ENCODE measurements at places on chromosomes 11 and 22. TPM values are rescaled to one million over a fixed set of nuclear protein-coding genes. Genes with fewer than 3 reads are reported as not detected.

DNA sequence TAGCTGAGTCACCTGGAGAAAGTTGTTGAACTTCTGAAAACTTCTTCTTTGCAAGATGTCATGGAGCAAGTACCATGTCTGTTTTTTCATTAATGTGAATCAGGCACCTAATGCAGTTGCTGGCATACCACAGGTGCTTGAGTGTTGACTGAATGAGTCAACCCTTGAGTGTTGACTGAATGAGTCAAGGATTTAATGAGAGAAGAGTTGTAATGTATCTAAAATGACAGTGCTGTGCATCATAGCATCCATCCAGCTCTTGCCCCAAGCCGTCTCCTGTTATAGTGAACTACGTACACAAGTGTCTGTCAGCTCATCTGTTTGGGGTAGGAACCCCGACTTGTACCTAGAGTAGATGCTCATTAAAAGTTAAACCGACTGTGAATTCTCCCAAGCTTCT lies 93.1 kb downstream of the CWC15 start:
- no peak overlapping the region for H3K4me3 ChIP-seq
- H3K27ac ChIP-seq: no peak overlapping the region
- no peaks in the 10 kb centered on the region for H3K27me3 ChIP-seq
- no peak for DNase-seq
- H3K36me3 ChIP-seq: peaks cover 35% of the 10 kb centered on the region

DNA sequence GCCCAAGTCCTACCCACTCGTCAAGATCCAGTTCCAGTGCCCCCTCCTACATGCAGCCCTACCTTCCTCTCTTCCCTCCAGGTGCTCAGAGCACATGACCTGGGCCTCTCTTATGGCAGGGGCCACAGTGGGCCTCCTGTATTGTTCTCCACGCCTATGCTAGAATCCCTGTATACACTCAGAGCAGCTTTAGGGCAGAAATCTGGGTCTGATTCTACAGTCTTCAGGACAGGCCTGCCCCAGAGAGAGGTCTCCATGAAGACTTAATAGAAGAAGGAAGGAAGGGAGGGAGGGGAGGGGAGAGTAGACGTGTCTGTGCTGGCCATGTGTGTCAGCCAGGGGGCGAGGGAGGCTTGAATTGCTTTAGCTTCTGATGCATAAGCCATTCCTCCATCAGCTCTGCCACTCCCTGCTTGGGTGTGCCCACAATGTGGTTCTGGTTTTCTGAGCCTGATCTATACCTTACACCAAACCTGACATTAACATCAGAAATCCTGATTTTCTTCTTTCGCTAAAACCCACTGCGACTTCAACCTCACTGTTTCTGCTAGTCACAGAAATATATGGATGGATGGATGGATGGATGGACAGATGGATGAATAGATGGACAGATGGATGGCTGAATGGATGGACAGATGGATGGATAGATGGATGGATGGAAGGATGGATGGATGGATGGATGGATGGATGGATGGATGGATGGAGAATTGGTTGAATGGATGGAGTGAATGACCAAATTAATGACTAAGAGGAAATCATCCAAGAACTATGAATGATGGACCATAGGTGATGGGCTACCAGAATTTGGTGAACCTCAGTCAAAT lies 56.6 kb upstream of the PRDM11 start:
- H3K36me3 ChIP-seq: no peaks in the 10 kb centered on the region
- H3K27ac ChIP-seq: no peak overlapping the region
- H3K4me3 ChIP-seq: no peak overlapping the region
- H3K4me1 ChIP-seq: peaks cover 45% of the 10 kb centered on the region

DNA sequence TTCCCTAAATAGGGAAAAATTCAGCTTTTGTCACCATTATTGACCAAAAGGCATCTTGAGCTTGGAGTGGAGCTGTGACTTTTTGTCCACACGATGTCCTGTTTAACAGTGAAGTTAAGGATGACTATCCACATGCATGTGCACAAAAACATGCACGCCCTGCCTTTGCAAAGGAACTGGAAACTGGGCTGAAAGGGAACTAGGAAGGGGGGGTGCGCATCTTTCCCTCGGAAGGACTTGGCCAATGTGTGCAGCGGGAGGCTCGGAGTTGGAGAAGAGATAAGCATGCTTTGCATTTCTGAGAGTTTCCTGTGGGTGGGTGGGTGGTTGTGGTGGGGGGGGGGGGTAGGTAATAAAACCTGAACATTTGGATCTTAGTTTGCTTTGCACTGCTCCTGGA lies 411 bp upstream of the KIRREL3 start:
- H3K4me3 ChIP-seq: peak overlapping the region; percentile 43
- no peak overlapping the region for H3K27ac ChIP-seq
- DNase-seq: no peak
- H3K36me3 ChIP-seq: no peaks in the 10 kb centered on the region
- peaks cover 87% of the 10 kb centered on the region for H3K27me3 ChIP-seq

- peaks cover 20% of the 10 kb centered on the region for H3K4me1 ChIP-seq
- DNase-seq: no peak
- no peaks in the 10 kb centered on the region for H3K27me3 ChIP-seq
Observed at GRCh38 chr22:17724678-17725499, 49.4 kb downstream of the BID start.

DNA sequence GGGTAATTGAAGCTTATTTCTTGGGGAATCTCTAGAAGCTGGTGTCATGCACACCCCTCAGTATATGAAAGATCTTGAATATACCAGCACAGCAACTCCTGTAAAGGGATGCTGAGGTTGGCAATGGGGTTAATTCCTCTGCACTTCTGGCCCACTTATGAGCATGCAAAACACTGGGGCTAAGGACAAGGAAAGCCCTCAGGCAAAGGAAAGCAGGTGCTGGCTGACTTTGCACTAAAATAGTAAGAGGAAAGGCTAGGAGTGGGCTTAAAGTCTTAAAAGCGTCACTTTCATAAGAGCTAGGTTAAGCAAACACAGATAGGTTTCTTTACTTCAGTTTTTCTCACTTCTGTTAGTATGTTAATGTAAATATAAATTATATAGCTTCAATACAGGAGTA lies 572.6 kb upstream of the LUZP2 start:
- DNase-seq: no peak
- no peaks in the 10 kb centered on the region for H3K36me3 ChIP-seq
- no peak overlapping the region for H3K27ac ChIP-seq
- H3K4me3 ChIP-seq: no peak overlapping the region
- no peaks in the 10 kb centered on the region for H3K27me3 ChIP-seq

The OR52E2 gene
- not detected for total RNA-seq

GRCh38 chr11:1125803-1126202 lies 31.9 kb upstream of the MUC5AC start:
- DNase-seq: no peak
- H3K27me3 ChIP-seq: peaks cover 23% of the 10 kb centered on the region
- H3K4me1 ChIP-seq: no peaks in the 10 kb centered on the region
- H3K36me3 ChIP-seq: no peaks in the 10 kb centered on the region
- no peak overlapping the region for H3K4me3 ChIP-seq

GRCh38 chr22:47794851-47795250 lies 1032.4 kb downstream of the TBC1D22A start:
- H3K27me3 ChIP-seq: peaks cover 6% of the 10 kb centered on the region
- no peaks in the 10 kb centered on the region for H3K36me3 ChIP-seq
- H3K27ac ChIP-seq: no peak overlapping the region
- H3K4me3 ChIP-seq: no peak overlapping the region
- DNase-seq: no peak
- no peaks in the 10 kb centered on the region for H3K4me1 ChIP-seq

- no peak for DNase-seq
- H3K27ac ChIP-seq: no peak within 1 kb of the TSS
- H3K36me3 ChIP-seq: no peaks in the 10 kb centered on the region
- peaks cover 3% of the 10 kb centered on the region for H3K27me3 ChIP-seq
- H3K4me1 ChIP-seq: no peaks in the 10 kb centered on the region
Observed at GRCh38 chr11:111245425-111245824, at the start of gene POU2AF2. Gene POU2AF2 (plus strand): TSS chr11:111245725. CDS start chr11:111245854, 129 bp downstream.

DNA sequence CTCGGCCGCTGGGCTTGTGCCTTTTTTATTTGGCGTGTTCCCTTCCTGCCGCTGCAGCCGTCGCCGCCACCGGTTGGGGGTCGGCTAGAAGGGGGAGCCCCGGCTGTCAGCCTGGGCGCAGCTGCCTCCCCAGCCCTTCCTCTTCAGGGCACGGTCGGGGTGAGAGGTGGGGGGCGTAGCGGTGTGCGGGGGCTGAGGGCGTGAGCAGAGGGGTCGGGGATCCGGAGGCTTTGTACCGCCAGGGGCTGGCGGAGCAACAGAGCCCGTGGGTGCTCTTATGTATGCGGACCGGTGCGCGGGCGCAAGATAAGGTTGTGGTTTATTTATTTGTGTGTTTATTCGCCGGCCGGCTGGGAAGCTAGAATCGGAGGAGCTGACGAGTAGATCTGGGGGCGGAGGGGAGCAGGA lies 477 bp downstream of the ZBTB16 start:
- H3K27ac ChIP-seq: peak overlapping the region; percentile 98
- H3K4me3 ChIP-seq: peak overlapping the region; percentile 85
- peaks cover 7% of the 10 kb centered on the region for H3K27me3 ChIP-seq
- H3K36me3 ChIP-seq: peaks cover 21% of the 10 kb centered on the region
- H3K4me1 ChIP-seq: peaks cover 50% of the 10 kb centered on the region
- DNase-seq: peak; percentile 73

- no peaks in the 10 kb centered on the region for H3K36me3 ChIP-seq
- H3K27ac ChIP-seq: no peak overlapping the region
- H3K27me3 ChIP-seq: no peaks in the 10 kb centered on the region
- no peak overlapping the region for H3K4me3 ChIP-seq
- no peak for DNase-seq
Observed at GRCh38 chr22:40721266-40721665, 42.0 kb downstream of the MCHR1 start.

DNA sequence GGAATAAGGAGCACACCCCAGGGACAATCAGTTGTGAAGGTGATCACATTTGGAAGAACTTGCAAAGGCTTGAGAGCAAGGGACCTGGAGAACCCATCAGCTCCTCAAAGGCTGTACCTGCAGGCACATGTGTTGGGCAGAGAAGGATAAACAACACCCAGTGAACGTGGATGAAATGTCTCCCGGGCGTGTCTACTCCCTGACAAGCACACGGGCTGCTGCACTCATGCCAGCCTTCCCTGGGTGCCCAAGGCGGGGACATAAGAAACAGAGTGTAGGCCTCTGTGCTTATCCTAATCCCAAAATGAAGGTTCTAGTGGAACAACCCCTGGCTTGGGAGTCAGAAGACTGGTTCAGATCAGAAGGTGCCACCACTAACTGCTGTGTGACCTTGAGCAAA lies 46.7 kb downstream of the DSCAML1 start:
- H3K27ac ChIP-seq: no peak overlapping the region
- no peaks in the 10 kb centered on the region for H3K36me3 ChIP-seq
- no peaks in the 10 kb centered on the region for H3K27me3 ChIP-seq
- H3K4me3 ChIP-seq: no peak overlapping the region
- no peaks in the 10 kb centered on the region for H3K4me1 ChIP-seq

GRCh38 chr22:27574002-27574366 lies 227.6 kb downstream of the MN1 start:
- H3K27ac ChIP-seq: no peak overlapping the region
- H3K4me3 ChIP-seq: no peak overlapping the region
- peaks cover 30% of the 10 kb centered on the region for H3K27me3 ChIP-seq
- H3K4me1 ChIP-seq: peaks cover 4% of the 10 kb centered on the region
- H3K36me3 ChIP-seq: no peaks in the 10 kb centered on the region
- no peak for DNase-seq

The FEN1 gene
- total RNA-seq: 5.4 TPM

The TBX1 gene
- 13.5 TPM for total RNA-seq

The APLNR gene
- total RNA-seq: 4.1 TPM

GRCh38 chr11:33874433-33874832 lies 17.4 kb downstream of the LMO2 start:
- H3K4me1 ChIP-seq: peaks cover 18% of the 10 kb centered on the region
- no peaks in the 10 kb centered on the region for H3K36me3 ChIP-seq
- DNase-seq: no peak
- H3K27ac ChIP-seq: no peak overlapping the region

DNA sequence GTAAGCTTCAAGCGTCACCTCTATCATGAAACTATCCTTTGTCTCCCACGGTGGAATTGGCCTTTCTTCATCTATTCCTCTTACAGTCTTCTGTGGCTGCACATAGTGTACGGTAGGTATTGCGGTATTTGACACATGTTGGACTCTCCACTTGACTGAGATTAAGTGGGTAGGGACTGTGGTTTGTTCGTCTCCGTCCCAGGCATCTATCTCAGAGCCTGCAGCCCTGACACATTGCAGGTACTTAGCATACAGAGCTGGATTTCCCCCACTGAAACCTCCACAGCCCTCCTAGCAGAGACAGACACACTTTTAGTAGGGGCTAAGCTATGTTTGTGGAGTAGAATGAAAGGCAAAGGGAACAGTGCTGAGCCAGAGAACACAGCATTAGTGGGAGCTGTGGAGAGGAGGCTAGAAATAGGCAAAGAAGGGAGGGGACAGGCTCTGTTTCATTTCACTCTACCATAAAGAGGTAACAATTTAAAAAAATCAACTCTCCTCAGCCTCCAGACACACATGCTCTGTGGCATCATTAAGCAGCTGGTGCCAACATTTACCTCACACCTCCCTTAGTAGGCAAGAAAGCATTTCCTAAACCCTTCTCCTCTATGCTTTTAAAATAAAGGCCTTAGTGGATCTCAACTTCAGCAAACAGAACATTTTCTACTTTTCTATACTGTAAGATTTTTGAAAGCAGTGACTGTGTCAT lies 277.5 kb downstream of the KIRREL3 start:
- H3K27me3 ChIP-seq: no peaks in the 10 kb centered on the region
- H3K27ac ChIP-seq: no peak overlapping the region
- H3K4me3 ChIP-seq: no peak overlapping the region
- no peaks in the 10 kb centered on the region for H3K36me3 ChIP-seq
- no peak for DNase-seq

DNA sequence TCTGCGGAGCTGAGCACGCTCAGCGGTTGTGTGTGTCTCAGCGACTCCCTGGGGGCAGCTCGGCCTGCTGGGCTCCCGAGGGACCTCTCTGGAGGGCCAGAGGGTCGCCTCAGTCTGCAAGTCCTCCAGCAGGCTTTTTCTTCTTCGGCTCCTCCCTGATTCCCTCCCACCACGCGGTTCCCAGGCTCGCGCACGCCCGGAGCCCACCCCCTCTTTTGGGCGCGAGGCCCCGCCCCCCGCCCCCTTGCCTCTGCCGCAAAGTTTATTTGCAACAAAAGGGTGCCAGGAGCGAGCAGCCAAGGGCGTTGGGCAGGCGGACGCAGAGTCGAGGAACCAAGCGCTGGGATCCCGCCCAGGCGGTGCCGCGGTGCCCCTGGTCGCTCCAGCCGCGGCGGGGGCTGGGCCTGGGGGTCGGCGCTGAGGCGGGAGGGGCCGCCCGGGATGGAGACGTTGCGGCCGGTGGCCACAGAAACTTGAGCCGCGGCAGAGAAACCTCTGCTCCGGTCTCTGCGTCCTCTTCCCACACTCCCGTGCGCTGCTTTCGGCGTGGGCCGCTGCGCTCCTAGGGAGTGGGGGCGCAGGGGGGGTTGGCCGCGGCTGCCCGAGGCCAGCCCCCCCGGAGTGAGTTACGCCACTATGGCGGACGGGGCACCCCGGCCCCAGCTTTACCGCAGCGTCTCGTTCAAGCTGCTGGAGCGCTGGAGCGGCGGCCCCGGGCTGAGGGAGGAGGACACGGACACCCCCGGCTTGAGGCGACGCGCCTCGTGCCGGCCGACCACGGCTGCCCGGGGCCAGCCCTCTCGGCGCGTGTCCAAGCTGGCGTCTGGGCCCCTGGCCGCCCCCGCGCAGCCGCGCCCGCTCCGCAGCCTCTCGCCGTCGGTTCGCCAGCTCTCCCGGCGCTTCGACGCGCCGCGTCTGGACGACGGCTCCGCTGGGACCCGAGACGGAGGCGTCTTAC lies at the start of gene ARHGEF17:
TSS of gene ARHGEF17 (plus strand) at position 274 of the 958 bp plus-strand sequence. CDS start at position 637, 363 bp downstream.
- H3K27me3 ChIP-seq: no peaks in the 10 kb centered on the region
- peaks cover 38% of the 10 kb centered on the region for H3K4me1 ChIP-seq
- no peaks in the 10 kb centered on the region for H3K36me3 ChIP-seq

The WBP2NL gene
- total RNA-seq: 1.9 TPM

The SYCE3 gene
- not detected for total RNA-seq

GRCh38 chr22:39234472-39234787 lies 10.4 kb downstream of the PDGFB start:
- H3K27ac ChIP-seq: peak overlapping the region; percentile 77
- peak; percentile 57 for DNase-seq
- H3K27me3 ChIP-seq: peaks cover 7% of the 10 kb centered on the region
- H3K4me3 ChIP-seq: peak overlapping the region; percentile 2
